ENCODE measurements at places on chromosomes 2 and 18.

GRCh38 chr2:149042881-149043280, 4.4 kb downstream of the LYPD6B start:
- no peak for DNase-seq

DNA sequence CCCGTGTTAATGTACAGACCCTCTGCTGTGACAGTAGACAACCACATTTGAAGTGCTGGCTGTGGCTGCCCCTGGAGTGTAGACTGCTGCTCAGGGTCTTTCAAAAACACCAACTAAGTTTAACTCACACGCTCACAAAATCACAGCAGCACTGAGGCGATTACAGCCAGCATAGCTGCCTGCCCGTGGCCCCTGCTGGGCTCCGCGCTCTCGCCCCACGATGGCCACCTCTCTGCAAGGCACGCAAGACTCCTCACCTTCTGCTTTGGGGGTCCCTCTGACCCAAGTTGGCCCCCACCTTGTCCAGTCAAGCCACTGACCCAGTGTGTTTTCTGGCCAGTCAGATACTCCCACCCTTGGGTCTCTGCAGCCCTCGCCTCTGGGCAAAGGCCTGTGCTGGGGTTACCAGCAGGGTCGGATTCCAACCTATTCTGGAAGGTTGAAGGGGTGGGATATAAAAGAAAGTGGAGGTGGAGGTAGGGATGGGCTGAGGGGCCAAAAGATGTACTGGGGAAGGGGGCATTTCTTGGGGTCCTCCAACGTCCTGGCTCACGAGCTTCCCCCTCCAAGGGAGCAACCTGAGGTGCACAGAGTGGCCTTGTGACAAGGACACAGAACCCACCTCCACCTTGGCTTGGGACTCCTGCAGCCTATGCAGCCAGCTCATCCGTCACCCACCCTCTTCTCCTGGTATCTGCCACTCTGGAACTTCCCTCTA, 2.9 kb upstream of the B3GNT7 start:
- DNase-seq: no peak

DNA sequence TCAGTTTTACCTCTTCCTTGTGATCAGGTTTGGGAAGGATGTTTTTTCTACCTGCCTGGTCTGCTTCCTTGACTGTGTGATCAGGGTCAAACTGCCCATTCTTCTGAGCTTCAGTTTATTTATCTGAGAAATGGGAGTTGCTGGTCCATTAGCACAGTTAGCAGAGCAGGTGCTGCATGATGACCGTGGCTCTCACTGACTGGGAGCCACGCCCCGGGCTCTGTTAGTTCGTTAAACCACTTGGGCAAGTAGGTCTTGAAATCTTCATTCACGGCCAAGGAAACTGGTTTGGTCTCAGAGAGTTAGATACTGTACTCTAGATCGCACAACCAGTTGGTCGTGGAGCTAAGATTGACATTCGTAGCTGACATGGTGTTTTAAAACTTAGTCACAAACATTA, 41.7 kb downstream of the INPP5D start:
- no peak for DNase-seq

- DNase-seq: no peak
These were observed 113.0 kb downstream of the LRATD1 start for GRCh38 chr2:14745288-14746076.

- no peak for DNase-seq
These were observed 171.6 kb upstream of the BOD1L2 start for GRCh38 chr18:56975276-56975675.

DNA sequence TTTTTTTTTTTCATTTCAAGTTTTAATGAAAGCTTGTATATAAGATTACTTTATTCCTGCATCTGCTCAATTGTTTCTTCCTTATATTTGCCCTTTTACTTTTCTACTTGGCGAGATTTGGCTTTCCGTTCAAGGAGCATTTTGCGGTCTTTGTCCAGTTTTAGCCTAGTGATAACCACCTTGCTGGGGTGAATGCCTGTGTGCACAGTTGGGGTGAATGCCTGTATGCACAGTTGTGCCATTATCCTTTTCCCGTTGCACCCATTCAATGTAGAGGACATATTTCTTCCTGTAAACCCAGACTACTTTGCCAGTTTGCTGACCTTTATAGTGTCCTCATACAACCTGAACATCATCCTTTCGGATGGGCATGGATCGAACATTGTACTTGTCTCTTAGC, 12.0 kb downstream of the ZNF236 start:
- no peak for DNase-seq

GRCh38 chr2:187916799-187917198, 362.6 kb upstream of the TFPI start:
- DNase-seq: no peak

DNA sequence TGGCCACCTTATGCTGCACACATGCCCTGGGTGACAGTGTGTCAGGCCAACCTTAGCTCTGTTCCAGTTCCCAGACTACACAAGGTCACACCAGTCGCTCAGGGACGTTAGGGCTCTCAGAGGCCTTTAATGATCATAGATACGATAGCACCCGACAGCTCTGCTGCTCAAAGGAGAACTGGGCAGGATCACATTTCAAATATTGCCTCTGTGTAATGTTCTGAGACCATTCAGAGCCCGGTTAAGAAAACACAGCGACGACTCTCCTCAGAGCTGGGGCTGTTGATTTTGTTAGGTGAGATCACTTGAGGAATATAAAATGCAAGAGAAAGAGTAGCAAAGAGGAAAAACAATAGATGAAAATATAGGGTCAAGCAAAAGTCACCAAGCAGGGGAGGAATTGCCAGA, 166.6 kb upstream of the TANK start:
- peak; percentile 7 for DNase-seq

DNA sequence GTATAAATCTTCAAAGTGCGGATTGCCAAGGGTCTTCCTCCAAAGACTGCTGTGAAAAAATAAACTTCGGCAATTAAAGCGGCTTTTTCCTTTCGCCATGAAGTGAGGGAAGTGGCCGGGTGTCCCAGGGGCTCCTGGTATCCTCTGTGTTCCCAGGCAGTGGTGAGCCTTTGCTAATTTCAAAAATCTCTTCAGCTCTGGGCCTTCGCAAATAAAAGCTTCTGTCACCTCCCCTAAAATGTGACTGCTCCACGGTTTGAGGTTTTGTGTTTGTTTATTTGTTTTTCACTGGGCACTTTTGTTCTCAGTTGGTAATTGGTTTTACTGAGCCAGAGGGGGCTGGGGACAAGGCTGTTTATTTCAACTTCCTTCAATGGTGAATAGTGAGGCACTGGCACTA, 270.1 kb upstream of the POU3F3 start:
- DNase-seq: no peak

GRCh38 chr2:145096582-145096981, 576.7 kb upstream of the ZEB2 start:
- DNase-seq: peak; percentile 48

DNA sequence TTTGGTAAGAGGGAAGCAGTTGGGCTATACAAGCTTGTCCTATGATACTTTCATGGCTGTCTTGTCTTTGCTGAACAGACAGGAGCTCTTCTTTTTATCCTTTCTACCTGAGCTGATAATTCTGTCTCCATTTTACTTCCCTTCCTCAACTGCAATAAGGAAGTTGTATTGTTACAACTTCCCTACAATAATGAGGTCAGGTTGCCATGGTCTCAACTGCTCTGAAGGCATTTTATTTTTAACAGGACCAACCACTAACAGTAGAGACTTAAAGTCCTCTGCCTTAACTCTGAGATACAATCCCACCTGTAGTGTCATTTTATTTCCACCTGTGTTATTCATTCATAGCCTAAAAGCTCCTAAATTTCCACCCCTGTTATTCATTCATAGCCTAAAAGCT, 118.6 kb upstream of the PGAP1 start:
- DNase-seq: peak; percentile 22

- peak; percentile 2 for DNase-seq
These were observed 90.6 kb downstream of the SKA1 start for GRCh38 chr18:50465211-50466153.

DNA sequence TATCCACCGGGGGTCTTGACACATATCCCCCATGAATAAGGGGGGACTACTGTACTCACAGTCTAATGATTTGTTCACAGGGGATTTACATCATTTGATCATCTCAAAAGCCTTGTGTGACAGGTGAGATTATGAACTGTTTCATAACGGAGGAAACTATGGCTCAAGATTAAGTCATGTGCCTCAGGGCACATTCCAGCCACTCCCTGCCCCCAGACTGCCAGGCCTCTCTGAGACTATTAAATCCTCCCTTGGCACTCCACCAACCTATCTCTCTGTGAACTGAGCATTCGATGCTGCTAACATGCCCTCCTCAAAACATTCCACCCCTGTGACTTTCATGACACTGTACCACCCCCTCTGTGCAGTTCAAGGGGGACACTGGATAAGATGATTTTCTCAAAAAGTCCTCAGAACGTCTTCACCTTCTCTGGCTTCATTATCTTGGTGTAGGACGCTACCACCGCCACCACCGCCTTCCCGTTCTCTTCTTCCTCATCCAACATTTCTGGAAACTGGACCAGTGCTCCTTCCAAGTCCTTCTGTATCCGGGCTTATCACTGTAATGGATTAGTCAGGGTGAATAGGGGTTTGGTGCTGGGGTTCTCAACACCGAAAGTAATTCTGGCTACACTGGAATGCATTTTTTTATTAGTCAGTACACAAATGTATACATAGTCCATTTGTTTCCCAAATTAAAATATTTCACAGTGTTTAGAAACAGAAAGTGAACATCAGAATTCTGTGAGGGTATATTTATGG, 169.6 kb downstream of the KCNS3 start:
- no peak for DNase-seq

GRCh38 chr2:65055422-65056214, 598 bp upstream of the CEP68 start:
- DNase-seq: no peak

- no peak for DNase-seq
These were observed 108.7 kb downstream of the NDUFA10 start for GRCh38 chr2:239916205-239917124.

GRCh38 chr2:153953761-153954160, 82.0 kb downstream of the GALNT13 start:
- no peak for DNase-seq

All from suppressor macrophage treated with lipopolysaccharide for 1 hour (primary cell).